ENCODE measurements at places on chromosomes 4 and X.
A peak's percentile ranks its signal among the peaks of the same experiment; 100 is the strongest.

DNA sequence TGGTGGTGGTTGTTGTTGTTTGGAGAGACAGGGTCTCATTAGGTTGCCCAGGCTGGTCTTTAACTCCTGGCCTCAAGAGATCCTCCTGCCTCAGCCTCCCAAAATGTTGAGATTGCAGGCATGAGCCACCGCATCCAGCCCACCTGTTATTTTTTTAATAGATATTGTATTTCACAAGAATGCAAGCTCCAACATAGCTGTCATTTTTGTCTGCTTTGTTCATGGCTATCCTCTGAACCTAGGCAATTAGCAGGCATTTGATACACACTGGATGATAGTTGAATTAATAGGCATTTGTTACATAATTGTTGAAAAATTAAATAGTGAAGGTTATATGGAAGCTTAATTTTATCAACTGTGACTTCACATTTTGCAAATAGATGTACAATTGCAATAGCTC lies 64.7 kb downstream of the BANK1 start:
- no peak overlapping the region for H3K27ac ChIP-seq
- H3K36me3 ChIP-seq: no peaks in the 10 kb centered on the region
- H3K4me1 ChIP-seq: no peaks in the 10 kb centered on the region
- H3K27me3 ChIP-seq: no peaks in the 10 kb centered on the region
- no peak overlapping the region for H3K4me3 ChIP-seq

DNA sequence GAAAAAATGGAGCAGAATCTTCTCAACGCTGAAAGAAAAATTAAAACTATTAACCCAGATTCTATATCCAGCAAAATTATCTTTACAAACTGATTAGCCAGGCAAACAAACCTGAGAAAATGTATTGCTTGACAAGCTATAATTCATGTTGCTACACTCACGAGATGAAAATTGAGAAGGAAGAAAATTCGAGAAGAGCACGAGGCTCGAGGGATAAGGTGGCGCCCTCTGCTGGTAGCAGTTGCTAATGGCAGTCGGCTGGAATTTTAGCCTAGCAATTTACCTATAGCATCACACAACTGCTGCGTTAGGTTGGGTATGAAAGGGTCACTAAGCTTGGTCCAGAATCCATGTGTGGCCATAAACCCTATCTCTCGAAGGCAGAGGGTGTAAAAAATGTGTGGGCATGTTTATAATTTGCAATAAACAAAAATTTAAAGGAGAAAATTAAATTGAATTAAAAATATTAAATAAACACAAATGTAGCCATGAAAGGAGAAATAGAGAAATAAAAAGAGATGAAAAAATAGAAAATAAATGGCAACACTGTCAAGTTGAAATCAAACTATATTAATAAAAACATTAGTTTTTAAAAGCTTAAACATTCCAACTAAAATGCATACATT lies 126.6 kb downstream of the PPP4R3C start:
- no peaks in the 10 kb centered on the region for H3K36me3 ChIP-seq
- H3K4me3 ChIP-seq: peak overlapping the region; percentile 54
- no peak overlapping the region for H3K27ac ChIP-seq
- H3K27me3 ChIP-seq: no peaks in the 10 kb centered on the region

GRCh38 chr4:149749784-149750183 lies 65.9 kb downstream of the IQCM start:
- H3K27me3 ChIP-seq: no peaks in the 10 kb centered on the region
- DNase-seq: no peak
- 0 out of 2 replicates have a peak, but pooled peaks cover 6% of the 10 kb centered on the region for H3K4me1 ChIP-seq
- no peak overlapping the region for H3K27ac ChIP-seq

DNA sequence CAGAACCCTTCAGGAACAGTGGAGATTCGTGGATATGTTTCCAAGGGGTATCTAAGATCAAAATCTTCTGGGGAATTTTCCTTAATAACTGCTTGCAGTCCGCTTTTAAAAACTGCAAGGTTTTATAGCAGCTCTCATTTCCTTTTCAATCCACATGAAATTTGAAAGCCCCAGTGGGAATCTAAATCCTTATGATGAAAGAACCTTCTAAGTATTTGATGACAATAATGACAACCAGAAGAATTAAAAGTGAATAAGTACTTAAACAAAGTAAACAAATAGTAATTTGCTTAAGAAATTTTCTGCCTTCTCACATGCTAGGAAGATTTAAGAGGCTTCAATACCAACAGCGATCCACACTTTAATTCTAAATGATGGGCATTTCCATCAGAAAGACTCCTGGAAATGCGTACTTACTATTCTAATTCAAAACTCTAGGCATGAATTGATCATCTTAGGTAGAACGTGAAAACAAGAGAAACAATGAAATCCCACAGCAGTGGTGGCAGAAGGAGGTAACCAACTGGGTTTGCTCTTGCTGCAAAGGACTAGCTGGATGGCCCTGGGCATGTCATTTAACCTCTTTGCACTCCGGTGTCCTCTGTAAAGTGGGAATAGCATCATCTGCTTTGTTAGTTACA lies 37.6 kb upstream of the S100G start:
- peaks cover 6% of the 10 kb centered on the region for H3K4me1 ChIP-seq
- H3K27me3 ChIP-seq: no peaks in the 10 kb centered on the region
- no peak for DNase-seq

DNA sequence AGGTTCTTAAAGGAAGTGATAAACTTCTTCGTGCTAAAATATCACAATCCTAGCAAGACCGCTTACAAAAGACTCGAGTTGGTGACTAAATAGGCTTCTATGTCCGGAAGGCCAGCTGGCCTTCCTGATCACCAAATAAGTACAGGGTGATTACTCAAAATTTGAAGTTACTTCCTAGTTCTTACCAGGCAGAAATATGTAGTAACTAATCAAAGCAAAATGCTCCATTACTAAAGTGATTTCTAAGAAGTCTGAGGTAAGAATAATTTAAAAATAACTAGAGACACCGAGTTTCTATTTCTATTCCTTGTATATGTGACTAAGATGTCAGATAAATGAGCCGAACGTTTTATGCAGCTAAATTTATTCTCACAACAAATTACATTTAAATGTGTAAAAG lies 62.2 kb downstream of the NSUN7 start:
- peaks cover 7% of the 10 kb centered on the region for H3K4me1 ChIP-seq
- no peaks in the 10 kb centered on the region for H3K27me3 ChIP-seq
- H3K4me3 ChIP-seq: no peak overlapping the region
- peak; percentile 38 for DNase-seq
- H3K27ac ChIP-seq: peak overlapping the region; percentile 33
- H3K36me3 ChIP-seq: peaks cover 16% of the 10 kb centered on the region

DNA sequence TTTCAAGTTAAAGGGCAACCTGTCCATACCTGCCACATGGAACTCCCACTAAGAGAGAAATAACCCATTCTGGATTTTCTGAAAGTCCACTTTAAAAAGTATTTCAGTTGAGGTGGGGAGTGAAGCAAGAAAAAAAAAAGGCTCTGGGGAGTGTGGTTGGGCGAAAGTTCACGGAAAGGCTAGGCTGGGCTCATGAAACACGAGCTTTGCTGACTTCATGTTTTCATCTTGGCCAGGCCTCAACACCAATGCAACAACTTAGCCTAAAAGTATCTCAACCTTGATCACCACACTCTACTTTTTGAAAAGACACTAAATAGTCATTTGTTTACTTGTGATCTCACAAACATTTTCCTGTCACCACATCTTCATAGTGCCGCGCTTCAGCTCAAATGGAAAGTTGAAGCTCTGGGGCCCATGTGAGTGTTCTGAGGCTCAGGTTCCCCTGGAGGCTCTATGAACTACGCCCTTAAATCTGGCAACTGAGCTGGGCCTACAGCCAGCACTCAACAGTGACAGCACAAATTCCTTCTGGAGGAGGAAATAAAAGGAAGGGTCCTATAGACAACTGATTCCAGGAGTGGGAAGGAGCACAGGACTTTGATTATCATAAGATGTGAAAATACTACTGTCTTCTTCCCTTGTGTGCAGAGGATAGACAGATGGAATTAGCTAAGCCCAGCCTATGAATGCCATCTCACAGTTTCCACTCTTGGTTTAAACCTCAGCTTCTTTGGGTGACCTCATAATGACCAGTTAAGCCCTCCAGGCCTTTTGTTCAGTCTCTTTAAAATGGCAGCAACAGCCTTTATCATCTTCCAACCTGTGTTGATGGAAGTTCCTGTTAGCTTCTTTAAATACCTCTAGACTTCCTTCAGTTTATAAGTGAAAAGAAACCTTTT lies 5.1 kb downstream of the CD40LG start:
- H3K27ac ChIP-seq: no peak overlapping the region
- peak; percentile 44 for DNase-seq
- H3K4me1 ChIP-seq: no peaks in the 10 kb centered on the region
- no peaks in the 10 kb centered on the region for H3K27me3 ChIP-seq

DNA sequence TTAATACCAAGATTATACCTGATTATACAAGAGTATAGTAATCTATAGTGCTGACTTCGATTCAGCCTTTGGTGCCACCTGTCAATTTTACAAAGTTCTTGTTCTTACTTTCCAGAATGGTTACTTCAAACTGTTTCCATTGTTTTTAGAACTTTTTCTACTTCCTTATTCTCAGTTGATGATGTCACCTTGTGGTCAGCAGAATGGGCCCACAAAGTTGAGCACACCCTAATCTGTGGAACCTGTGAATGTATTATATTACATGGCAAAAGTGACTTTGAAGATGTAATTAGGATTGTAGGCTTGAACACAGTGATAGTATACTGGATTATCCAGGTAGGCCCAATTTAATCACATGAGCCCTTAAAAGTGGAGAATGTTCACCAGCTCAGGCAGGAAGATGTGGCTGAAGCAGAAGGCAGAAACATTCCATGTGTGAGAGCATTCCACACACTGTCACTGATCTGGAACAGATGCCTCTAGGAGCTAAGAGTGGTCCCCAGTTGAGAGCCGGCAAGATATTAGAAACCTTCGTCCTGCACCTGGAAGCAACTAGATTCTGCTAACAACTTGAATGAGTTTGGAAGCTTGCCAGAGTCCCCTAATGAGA lies 6.3 kb upstream of the SGMS2 start:
- H3K4me3 ChIP-seq: no peak overlapping the region
- peaks cover 5% of the 10 kb centered on the region for H3K4me1 ChIP-seq
- H3K27me3 ChIP-seq: no peaks in the 10 kb centered on the region
- no peak overlapping the region for H3K27ac ChIP-seq

- H3K27me3 ChIP-seq: no peaks in the 10 kb centered on the region
- no peaks in the 10 kb centered on the region for H3K4me1 ChIP-seq
- no peak overlapping the region for H3K27ac ChIP-seq
- no peak for DNase-seq
- no peaks in the 10 kb centered on the region for H3K36me3 ChIP-seq
Measured at GRCh38 chr4:17912011-17912410, 101.2 kb downstream of the NCAPG start.

DNA sequence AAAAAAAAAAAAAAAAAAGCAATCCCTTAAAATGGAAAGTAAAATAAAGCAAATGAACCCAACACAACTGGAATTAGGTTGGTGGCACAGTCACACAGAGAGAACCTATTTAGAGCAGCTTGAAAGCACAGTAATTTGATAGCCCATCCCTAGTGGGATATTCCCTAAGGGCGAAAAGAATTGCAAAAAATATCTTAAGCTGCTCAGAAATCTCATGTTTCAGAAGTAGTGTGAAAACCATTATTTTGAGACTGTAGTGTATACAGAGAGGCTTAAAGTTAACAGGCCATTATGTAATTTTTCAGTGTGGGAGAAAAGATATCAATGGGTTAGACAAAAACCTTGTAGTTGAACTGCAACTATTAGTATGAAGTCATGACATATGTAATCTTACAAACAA lies 40.0 kb upstream of the DHX15 start:
- peaks cover 18% of the 10 kb centered on the region for H3K27me3 ChIP-seq
- H3K4me3 ChIP-seq: no peak overlapping the region
- H3K36me3 ChIP-seq: no peaks in the 10 kb centered on the region
- no peak overlapping the region for H3K27ac ChIP-seq
- no peak for DNase-seq

DNA sequence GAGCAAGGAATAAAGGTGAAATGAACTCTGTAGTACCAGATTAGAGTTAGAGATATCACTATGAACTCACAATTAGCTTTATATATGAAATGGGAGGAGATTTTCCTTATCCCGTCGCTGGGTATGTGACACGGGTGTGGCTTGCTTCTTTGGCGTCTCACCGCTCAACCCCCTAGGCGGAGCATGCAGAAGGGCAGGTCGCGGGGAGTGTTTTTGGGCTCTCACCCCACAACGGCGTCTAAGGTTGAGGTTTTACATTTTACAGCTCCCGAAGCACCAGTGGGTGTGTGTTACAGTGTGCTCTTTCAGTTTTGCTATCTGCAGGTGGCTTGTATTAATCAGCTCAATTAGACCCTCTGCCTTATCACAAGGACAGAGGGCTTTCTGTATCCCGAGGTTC lies 42.1 kb upstream of the MAGEB10 start:
- no peak overlapping the region for H3K27ac ChIP-seq
- H3K27me3 ChIP-seq: no peaks in the 10 kb centered on the region
- H3K4me1 ChIP-seq: no peaks in the 10 kb centered on the region

- no peaks in the 10 kb centered on the region for H3K27me3 ChIP-seq
- no peak overlapping the region for H3K4me3 ChIP-seq
Measured at GRCh38 chrX:18682979-18683387, 11.1 kb upstream of the RS1 start.

GRCh38 chr4:25889589-25890503 lies 24.2 kb upstream of the SMIM20 start:
- no peak overlapping the region for H3K4me3 ChIP-seq
- DNase-seq: no peak
- H3K36me3 ChIP-seq: no peaks in the 10 kb centered on the region
- no peaks in the 10 kb centered on the region for H3K27me3 ChIP-seq
- H3K4me1 ChIP-seq: peaks cover 11% of the 10 kb centered on the region
- no peak overlapping the region for H3K27ac ChIP-seq

GRCh38 chr4:62399242-62399641 lies 1199.1 kb downstream of the ADGRL3 start:
- no peaks in the 10 kb centered on the region for H3K4me1 ChIP-seq
- no peak overlapping the region for H3K4me3 ChIP-seq
- no peaks in the 10 kb centered on the region for H3K27me3 ChIP-seq
- H3K27ac ChIP-seq: no peak overlapping the region
- DNase-seq: no peak

- H3K27me3 ChIP-seq: peaks cover 3% of the 10 kb centered on the region
- no peaks in the 10 kb centered on the region for H3K36me3 ChIP-seq
- H3K4me1 ChIP-seq: no peaks in the 10 kb centered on the region
- H3K27ac ChIP-seq: no peak overlapping the region
- DNase-seq: no peak
Measured at GRCh38 chrX:13571136-13571535, 1.7 kb downstream of the EGFL6 start.

DNA sequence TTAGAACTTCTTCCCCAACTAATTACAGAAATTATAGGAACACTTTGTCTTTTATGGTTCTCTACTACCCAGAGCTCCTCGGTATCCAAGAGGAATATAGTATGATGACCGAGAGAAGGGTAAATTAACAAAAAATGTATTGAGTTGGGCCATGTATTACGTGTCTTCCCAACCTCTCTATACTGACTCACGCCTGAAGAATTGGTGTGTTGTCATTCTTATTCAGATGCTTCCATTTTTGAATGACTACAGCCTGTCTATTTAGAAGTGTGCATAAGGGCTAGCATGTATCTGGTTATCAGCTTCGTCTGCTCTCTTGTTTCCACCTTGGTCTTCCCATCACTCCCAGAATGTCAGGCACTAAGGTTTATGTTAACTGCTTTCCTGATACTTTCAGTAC lies 24.5 kb upstream of the SCD5 start:
- H3K27ac ChIP-seq: peak overlapping the region; percentile 64
- H3K4me3 ChIP-seq: no peak overlapping the region
- peak; percentile 86 for DNase-seq
- no peaks in the 10 kb centered on the region for H3K27me3 ChIP-seq

- H3K27me3 ChIP-seq: peaks cover 36% of the 10 kb centered on the region
- H3K4me1 ChIP-seq: no peaks in the 10 kb centered on the region
- no peak overlapping the region for H3K27ac ChIP-seq
- DNase-seq: peak; percentile 67
- no peak overlapping the region for H3K4me3 ChIP-seq
Measured at GRCh38 chr4:1410491-1411325, 4.5 kb upstream of the NKX1-1 start.
